ENCODE measurements at places on chromosomes 4 and X.

GRCh38 chr4:158020176-158020575 lies 152.6 kb downstream of the GASK1B start:
- DNase-seq, result no peak

DNA sequence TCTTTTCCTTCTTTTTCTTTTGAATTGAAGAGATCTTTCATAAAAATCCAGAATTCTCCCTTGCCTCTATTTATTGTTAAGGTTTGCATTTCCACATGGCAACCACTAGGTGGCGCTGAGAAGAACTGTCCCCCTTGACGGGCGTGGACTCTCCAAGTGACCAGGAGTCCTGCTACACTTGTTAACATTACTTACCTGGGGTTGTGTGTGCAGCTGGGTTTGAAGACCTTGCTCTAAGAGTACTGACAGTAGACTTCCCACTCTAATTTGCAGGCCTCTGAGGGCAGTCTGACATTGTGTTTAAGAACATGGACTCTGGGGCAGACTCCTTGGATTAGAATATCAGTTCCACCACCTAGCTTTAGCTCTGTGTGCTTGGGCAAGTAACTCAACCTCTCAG lies 52.8 kb downstream of the GPRIN3 start:
- DNase-seq, result no peak

- no peak for DNase-seq
These were observed 4.9 kb upstream of the PCGF3 start for GRCh38 chr4:700587-701264.

DNA sequence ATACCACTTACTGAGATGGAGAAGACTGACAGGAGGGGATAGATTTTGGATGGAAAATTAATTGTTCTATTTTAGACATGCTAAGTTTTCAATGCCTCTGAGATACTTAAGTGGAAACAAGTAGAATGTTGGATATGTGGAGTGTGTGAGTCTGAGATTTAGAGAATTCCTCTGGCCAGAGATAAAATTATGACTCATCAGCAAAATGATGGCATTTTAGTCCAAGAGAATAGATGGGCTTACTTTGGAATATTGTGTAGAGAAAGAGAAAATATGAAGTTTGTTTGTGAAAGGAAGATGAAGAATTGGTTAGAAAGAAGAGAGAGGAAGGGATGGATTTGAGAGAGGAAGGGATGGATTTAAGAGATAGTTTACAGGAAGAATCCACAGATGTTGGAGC lies 108.6 kb upstream of the PPP1R2C start:
- no peak for DNase-seq

DNA sequence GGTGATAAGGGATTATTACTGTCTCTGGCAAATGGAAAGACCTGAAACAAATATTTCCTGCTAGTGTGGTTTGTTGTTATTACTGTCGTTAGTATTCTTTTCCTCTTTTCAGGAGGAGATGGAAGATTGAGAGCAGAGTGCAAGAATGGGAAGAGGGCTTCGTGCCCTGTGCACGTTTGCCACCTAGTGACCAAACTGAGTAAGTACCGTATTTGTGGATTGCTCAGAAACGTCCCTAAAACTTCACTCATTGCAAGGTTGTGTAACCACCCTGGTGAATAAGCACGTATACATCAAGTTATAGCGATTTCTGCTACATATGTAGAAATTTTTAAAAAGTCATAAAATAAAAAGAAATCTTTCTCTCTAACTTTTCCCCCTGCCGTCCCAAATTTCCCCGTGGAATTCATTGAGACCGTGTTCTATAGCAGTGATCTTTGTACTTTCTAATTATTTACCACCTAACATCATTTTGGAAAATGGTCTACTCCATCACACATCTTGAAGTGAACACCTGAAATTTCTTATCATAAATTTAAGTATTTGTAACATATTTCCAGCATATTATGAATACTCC lies 24.3 kb downstream of the LINC00632 start:
- no peak for DNase-seq

Data from left forelimb (tissue), 1 donor.